Coronary artery (tissue), 2 donors: ENCODE measurements at places on chromosomes 2 and 18.

- no peak for DNase-seq
Observed at GRCh38 chr2:8132351-8132831, 549.5 kb upstream of the ID2 start.

GRCh38 chr2:148756292-148756975 is 111.9 kb downstream of the EPC2 start:
- DNase-seq: no peak

- no peak for DNase-seq
Observed at GRCh38 chr2:25073025-25073424, 31.1 kb downstream of the EFR3B start.

GRCh38 chr18:49112664-49113063 is 161.9 kb upstream of the SMAD7 start:
- no peak for DNase-seq

- DNase-seq: no peak
Observed at GRCh38 chr2:4914551-4914950, 777.6 kb upstream of the SOX11 start.

DNA sequence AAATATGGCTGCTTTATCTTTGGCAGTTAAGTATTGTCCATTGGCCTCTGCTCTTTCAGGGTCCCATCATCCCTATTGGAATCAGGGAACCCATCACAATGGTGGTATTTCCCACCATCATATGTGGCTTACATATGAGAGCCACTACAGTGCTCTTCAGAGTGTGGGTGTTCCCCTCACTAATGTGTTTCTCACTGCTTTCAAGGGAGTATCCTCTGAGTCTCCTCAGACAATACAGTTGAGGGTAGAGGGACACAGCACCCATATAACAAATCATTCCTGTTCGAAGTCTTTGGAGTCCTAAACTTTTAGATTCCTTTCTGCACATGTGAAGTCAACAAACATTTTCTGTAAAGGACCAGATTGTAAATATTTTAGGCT is 48.8 kb upstream of the DNAJC10 start:
- no peak for DNase-seq

GRCh38 chr2:231396058-231396821 is 730 bp downstream of the B3GNT7 start:
- DNase-seq: no peak

- no peak for DNase-seq
Observed at GRCh38 chr18:5462227-5462626, 81.6 kb downstream of the EPB41L3 start.

DNA sequence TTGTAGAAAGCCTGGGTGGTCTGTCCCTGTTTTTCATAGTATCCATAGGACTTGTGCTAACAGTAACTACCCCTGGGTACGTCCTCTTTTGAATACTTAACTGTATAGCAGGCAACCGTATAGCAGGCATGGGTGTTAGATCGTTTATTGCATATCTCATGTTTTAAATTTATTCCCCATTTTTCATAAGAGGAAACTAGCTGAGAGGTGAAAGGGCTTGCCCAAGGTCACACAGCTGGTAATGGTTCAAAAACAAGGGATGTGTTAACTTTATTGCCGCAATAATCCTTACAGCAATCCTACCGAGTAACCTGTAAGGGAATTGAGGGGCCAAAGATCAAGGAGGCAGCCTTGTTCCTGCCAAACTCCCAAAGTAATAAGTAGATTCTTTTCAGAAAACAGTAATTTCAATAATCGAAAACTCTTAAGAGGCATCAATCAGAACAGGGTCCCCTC is 990 bp upstream of the MGAT4A start:
- DNase-seq: no peak

- DNase-seq: no peak
Observed at GRCh38 chr2:182319556-182320505, 107.0 kb downstream of the PDE1A start.

DNA sequence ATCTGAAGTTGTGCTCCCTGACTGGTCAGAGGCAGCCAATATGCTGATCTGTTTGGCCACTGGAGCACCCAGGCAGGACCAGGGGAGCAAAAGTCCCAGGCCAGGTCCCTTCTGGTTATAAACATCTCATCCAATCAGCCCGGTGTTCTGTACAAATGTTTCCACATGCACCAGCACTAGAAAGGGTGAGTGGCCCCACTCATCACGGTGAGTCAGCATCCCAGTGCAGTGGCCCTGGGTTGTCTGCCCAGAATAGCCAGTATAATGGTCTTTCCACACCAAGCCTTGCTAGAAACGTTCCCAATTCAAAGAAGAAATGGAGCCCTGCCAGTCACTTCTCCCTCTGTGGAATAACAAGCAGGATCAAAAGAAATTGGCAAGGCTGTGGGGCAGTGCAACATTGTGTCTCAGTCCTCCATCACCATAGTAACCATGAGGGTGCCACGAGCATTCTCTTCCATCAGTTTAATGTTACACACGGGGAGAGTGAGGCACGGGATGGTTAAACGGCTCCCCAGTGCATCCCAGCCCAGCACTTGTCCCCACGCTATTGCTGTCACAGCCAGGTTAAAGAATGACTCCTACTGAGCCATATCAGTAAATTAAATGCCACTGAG is 174.9 kb downstream of the SEPTIN10 start:
- peak; percentile 91 for DNase-seq

DNA sequence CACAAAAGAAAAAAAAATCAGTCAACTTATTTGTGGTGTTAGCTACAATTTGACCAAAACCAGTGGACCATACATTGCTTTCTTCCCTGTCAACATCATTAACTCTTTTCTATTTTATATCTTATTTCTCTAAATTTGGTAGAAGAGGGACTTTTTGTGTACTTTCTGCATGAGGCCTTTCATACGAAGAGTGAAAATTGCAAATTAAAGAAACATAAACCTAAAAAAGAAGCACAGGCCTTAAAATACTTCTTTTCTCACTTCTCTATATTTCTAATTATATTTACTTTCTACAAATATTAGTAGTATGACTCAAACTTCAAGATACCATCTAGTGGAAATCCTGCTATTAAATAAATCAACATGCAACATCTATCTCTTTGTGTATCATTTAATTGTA is 1073.4 kb upstream of the ZEB2 start:
- no peak for DNase-seq

DNA sequence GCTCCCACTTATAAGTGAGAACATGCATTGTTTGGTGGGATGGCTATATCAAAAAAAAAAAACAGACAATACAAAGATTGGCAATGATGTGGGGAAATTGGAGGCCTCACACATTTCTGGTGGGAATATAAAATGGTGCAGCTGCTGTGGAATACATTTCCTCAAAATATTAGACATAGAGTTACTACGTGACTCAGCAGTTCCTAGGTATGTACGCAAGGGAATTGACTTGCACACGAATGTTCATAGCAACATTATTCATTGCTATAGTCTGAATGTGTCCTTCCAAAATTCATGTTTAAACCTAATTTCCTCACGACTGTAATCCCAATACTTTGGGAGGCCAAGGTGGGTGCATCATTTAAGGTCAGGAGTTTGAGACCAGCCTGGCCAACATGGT is 2.3 kb upstream of the ARHGEF33 start:
- no peak for DNase-seq

DNA sequence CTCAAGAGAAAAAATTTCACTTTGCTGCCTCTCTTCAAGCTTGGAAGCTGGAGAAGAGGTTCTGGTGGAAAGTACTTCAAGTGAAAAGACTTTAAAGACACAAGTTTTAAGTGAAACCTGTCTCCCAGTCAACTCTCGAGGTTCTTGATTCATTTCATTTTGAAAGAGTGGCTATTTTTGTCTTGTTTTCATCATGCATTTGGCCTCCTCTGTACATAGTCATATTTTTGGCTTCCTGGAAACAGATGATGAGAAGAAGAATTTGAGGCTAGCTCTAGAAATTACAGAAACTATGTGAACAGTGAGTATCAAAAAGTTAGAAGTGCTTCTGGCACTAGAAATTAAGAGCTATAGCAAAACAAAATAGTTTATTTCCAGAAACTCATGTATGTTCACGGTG is 124.8 kb downstream of the DTNA start:
- no peak for DNase-seq

- no peak for DNase-seq
Observed at GRCh38 chr2:159683817-159684216, 28.5 kb upstream of the MARCHF7 start.

- no peak for DNase-seq
Observed at GRCh38 chr2:74148457-74149246, 940 bp upstream of the BOLA3 start.
